ENCODE measurements at places on chromosomes 2 and 18. TPM values are rescaled to one million over a fixed set of nuclear protein-coding genes. Genes with fewer than 3 reads are reported as not detected.

GRCh38 chr2:16015903-16016265 is 75.5 kb downstream of the MYCN start:
- H3K27ac ChIP-seq: no peak overlapping the region
- peaks cover 11% of the 10 kb centered on the region for H3K4me1 ChIP-seq
- H3K4me3 ChIP-seq: no peak overlapping the region
- no peak for DNase-seq

- no peaks in the 10 kb centered on the region for H3K27me3 ChIP-seq
- H3K4me3 ChIP-seq: no peak overlapping the region
- H3K36me3 ChIP-seq: no peaks in the 10 kb centered on the region
- DNase-seq: no peak
These were observed 18.4 kb downstream of the ABI2 start for GRCh38 chr2:203346612-203347011.

DNA sequence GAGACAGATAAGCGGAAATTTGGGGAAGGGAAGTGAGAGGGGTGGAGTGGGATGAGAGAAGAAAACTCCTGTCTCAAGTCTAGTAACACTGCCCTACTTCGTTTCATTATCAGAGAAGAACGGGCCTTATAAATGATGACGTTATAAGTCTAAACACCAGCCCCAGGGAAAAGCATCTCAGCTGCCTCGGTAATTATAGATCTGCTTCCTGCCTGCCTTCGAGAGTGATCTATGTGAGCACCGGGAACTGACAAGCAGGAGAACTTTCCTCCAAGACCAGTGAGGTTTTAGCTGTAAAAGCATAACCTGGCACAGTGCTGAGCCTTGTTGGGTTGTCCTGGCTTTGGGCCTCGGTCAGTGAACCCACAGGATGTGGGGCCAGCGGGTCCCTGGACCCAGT is 227.9 kb upstream of the SIX2 start:
- peaks cover 7% of the 10 kb centered on the region for H3K4me1 ChIP-seq
- DNase-seq: no peak
- H3K36me3 ChIP-seq: no peaks in the 10 kb centered on the region
- H3K27ac ChIP-seq: no peak overlapping the region

- H3K36me3 ChIP-seq: no peaks in the 10 kb centered on the region
- no peak for DNase-seq
- no peak overlapping the region for H3K27ac ChIP-seq
- no peaks in the 10 kb centered on the region for H3K27me3 ChIP-seq
These were observed 97.5 kb downstream of the MRO start for GRCh38 chr18:50722311-50722710.

GRCh38 chr18:77397617-77398016 is 148.0 kb downstream of the GALR1 start:
- H3K4me3 ChIP-seq: no peak overlapping the region
- H3K27ac ChIP-seq: no peak overlapping the region
- no peaks in the 10 kb centered on the region for H3K36me3 ChIP-seq
- DNase-seq: no peak
- no peaks in the 10 kb centered on the region for H3K4me1 ChIP-seq
- no peaks in the 10 kb centered on the region for H3K27me3 ChIP-seq

DNA sequence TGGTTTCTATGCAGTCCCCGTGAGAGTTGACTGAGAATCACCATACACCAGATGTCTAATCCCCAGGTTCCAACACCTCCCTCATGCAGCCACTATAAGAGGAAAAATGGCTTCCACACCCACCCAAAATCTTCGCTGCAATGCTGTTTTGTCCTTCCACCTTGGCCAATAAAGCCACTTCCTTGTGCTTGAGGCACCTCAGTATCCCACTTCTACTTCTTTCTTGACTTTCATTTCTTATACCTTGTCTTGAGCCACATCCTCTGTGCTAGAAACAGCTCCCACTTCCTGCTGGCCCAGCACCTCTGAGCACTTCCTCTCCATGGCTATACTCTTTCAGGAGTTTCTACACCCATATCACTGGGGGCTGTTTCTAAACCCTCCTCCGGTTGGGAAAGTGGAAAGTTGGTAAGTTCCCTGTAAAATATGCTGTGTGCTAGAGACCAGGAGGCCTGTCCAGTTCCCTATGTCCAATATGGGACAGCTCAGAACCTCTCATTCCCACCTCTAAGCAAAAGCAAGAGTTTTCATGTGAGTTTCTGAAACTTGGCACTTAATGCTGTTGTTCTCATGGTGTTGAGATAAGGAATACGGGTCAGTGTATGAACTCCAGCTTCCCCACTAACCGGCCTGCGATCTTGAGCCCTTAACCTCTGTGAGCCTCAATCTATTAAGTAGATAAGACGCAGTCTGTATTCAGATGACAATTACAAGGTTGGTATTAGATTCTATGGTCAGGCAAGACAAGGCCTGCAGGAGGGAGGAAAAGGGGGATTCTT is 209.1 kb upstream of the ID2 start:
- H3K27ac ChIP-seq: no peak overlapping the region
- H3K36me3 ChIP-seq: no peaks in the 10 kb centered on the region
- H3K4me1 ChIP-seq: peaks cover 25% of the 10 kb centered on the region
- no peaks in the 10 kb centered on the region for H3K27me3 ChIP-seq
- DNase-seq: no peak

- no peak overlapping the region for H3K27ac ChIP-seq
- peaks cover 12% of the 10 kb centered on the region for H3K36me3 ChIP-seq
- no peak overlapping the region for H3K4me3 ChIP-seq
- DNase-seq: peak; percentile 48
These were observed 2.6 kb upstream of the GPR35 start for GRCh38 chr2:240622531-240623235.

- no peaks in the 10 kb centered on the region for H3K36me3 ChIP-seq
- no peaks in the 10 kb centered on the region for H3K4me1 ChIP-seq
- no peaks in the 10 kb centered on the region for H3K27me3 ChIP-seq
- H3K4me3 ChIP-seq: no peak overlapping the region
- H3K27ac ChIP-seq: no peak overlapping the region
These were observed 23.4 kb downstream of the ANKRD12 start for GRCh38 chr18:9160014-9160413.

DNA sequence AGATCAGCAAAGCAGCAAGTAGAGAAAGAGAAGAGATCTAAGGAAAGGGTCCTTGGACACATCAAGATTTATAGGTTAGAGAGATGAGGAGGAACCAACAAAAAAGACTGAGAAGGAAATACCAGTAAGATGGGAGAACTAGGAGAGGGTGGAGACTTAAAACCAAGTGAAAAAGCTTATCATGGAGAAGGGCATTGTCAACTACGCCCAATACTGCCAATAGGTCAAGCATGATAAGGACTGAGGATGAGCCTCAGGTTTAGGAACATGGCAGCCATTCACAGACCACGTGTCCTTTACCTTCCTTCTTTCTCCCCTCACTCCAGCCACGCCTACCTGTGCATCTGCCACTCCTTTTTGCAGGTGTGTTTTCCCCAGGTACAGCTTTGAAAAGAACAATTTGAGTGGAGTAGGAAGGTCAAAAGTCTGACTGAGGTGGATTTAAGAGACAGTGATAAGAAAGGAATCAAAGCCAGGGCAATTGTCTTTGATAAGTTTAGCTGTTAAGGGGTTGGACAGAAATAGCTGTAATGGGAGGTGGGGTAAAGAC is 238.7 kb downstream of the STK39 start:
- H3K36me3 ChIP-seq: no peaks in the 10 kb centered on the region
- H3K27me3 ChIP-seq: no peaks in the 10 kb centered on the region
- peak; percentile 35 for DNase-seq
- no peak overlapping the region for H3K27ac ChIP-seq

Gene TMEM127
- 131 TPM for total RNA-seq

Gene C2orf80
- total RNA-seq: not detected

Gene LINC00305
- total RNA-seq: not detected

Gene UGT1A5
- 11.5 TPM for total RNA-seq

Gene LRRC30
- not detected for total RNA-seq
